ENCODE measurements at places on chromosomes 1 and 21. TPM values are rescaled to one million over a fixed set of nuclear protein-coding genes. Genes with fewer than 3 reads are reported as not detected.

GRCh38 chr1:119896303-119896702, at the start of gene ADAM30:
TSS of gene ADAM30 (minus strand) at chr1:119896515. CDS start at chr1:119896336, 179 bp downstream.
- DNase-seq: no peak

Gene FNBP1L
- 12.2 TPM for total RNA-seq

GRCh38 chr1:54922040-54922761, 35.2 kb upstream of the DHCR24 start:
- DNase-seq: no peak

GRCh38 chr1:236141447-236142252, 689 bp upstream of the GPR137B start:
- no peak for DNase-seq

Gene SLC6A17
- 0.14 TPM for total RNA-seq

Gene DYNLT5
- total RNA-seq: 2.8 TPM

DNA sequence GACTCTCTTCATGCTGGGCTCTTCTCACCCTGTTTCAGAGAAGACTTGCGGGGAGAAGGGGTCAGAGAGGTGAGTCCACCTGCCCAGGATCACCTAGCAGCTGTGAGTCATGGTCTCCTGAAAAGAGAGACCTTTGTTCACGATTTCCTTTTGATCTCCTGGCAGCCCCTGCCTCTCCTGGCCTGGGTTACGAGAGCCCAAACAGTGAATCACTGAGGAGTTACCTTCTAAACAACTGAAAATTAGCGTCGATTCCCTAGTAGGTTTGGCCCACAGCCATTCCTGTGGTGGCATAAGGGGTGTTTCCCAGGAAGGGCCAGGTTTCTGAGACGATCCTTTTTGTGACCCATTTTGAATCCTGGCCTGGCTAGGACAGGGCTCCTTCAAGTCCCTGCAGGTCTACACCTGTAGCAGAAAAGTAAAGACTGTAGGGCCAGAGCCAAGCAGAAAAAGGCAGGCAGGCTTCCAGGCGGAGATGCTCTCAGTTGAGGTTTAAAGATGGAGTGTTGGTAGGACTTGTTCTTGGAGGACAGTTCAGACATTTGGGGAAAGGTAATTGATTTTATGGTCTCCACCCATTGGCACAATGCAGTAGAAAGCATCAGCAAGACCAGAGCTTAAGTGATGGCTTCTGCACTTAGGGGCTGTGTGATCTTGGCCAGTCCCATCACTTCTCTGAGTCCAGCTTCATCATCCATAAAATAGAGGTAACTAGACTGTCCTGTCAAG, 2.1 kb upstream of the PLA2G2E start:
- DNase-seq: no peak

Gene HJV
- total RNA-seq: not detected

- DNase-seq: no peak
Observed at GRCh38 chr1:87334351-87335174, 5.9 kb downstream of the LMO4 start.

DNA sequence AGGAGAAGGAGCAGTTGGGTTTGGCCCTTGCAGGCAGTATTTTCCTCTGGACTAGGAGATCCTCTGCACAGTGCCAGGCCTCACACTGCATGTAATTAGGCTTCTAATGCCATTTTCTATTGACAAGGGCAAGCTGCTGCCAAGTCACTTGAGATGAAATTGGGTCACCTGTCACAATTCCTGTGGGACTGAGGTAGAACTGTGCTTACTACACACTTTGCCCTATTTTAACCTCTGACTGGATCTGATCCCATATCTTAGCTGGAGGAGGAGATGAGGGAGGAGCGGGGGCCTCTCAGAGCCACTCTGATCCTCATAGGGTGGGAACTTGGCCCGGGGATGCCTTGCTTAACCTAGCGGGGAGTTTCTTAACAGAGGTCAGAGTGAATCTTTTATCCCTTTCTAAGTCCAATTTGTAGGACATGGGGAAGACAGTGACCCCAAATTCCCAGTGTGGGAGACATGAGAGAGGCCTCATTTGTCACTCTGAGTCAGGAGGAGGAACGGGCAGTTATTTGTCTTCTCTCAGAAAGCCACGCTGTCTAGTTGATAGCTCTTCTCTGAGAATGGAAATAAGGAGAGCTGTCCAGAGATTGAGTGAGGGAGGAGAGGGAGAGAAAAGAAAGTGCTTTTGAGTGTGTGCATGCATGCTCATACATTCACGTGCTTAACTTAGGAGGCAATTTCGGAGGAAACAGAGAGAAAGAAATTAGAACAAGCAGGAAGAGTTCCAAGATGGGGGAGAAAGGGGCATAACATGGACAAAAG, 121.3 kb downstream of the CACNA1E start:
- DNase-seq: no peak

GRCh38 chr1:90048043-90048442, 53.1 kb downstream of the ZNF326 start:
- DNase-seq: no peak

Gene LCE3D
- not detected for total RNA-seq

Gene CERS2
- 122 TPM for total RNA-seq

Gene SPATA17
- not detected for total RNA-seq

- DNase-seq: no peak
Observed at GRCh38 chr1:194807530-194808220, 1621.3 kb upstream of the B3GALT2 start.

DNA sequence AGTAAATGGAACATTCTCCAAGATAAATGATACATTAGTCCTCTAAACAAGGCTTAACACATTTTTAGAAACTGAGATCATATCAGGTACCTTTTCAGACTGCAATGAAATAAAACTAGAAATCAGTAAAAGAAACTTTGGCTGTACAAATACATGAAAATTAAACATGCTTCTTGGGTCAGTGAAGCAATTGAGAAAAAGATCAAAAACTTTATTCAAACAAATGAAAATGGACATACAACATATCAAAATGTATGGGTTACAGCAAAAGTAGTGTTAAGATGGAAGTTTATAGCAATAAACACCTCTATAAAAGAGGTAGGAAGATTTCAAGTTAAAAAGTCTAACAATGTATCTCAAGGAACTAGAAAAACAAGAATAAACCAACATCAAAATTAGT, 598.5 kb downstream of the SMYD3 start:
- DNase-seq: no peak

DNA sequence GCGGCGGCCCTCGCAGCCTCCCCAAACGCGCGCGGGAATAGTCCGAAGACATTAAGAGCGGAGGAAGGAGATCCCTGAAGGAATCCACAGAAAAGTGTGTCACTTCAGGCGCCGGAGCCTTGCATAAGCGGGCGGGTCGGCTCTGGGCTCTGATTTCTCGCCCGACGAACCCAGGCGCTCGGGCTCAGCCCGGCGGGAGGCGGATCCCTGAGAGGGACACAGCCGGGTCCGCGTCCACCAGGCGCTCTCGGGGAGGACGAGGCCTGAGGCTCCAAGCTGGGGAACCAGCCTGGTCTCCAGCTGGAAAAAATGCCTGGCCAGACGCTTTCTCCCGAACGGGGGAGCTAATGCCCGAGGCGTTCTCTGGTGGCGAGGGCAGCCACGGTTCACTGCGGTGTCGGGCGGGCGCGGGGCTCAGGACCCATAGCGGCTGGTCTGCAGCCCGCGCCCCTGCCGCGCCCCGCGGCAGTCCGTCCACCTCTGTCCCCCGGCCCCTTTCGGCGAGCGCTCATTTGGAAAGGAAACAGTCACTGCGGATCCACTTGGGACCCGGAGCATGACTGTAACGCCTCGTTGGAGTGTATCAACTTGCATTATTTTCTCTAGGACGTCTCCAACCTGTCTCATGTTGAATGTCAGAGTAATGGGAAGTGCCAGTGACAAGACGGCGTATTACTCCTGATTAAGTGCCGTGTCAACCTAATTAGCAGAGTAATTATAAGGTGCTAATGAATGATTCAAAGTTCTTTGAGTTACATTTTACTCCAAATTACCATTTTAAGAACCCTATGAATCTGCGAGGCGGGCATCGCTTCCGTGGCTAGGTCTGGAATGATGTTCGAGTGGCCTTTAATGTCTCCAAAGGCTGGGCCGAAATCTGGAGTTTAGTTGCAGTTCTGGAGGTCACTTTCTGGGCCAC, 1.6 kb upstream of the BARHL2 start:
- no peak for DNase-seq

DNA sequence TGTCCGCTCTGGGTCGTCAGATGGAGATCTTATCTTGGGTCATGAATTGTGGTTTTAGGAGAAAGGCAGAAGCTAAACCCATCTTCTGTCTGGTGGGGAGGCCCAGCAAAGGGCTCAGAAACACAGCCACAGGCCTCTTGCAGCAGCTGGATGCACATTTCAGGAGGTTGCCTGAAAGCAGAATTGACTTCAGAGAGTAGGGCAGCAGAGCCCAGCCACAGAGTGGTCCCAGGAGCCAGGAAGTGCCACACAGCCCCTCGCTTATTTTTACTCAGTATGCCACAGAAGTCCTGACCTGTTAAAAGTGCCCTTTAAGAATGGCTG, 8.3 kb upstream of the RIPK4 start:
- DNase-seq: no peak

Gene KIF17
- 3.2 TPM for total RNA-seq

Gene PUSL1
- 22.6 TPM for total RNA-seq

GRCh38 chr1:177302357-177303044, 131.7 kb downstream of the BRINP2 start:
- no peak for DNase-seq

- no peak for DNase-seq
Observed at GRCh38 chr21:28393279-28393678, 599.4 kb downstream of the LTN1 start.

DNA sequence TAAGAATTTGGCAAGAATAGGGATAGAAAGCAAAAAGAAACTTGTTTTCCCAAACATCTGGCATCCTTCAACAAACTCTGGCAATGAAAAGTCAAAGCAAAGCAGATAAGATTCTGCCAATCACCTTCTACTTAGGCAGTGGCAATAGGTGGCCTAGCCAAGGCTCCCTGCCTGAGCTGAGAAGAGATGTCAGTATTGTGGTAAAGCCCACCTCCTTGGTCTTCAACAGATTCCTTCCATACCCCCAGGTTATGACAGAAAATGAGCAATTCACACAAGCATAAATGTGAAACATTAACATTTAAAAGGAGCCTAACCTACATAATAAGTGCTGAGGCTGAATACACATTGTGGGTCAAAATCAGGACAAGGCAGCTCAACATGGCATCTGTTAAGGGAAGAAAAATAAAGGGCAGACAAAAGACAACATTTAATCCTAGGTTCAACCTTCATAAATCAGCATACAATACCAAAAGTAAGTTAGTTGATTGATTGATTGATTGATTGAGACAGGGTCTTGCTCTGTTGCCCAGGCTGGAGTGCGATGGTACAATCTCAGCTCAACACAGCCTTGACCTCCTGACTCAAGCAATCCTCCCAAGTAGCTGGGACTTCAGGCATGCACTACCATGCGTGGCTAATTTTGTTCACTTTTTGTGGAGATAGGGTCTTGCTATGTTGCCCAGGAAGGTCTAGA, 123.1 kb downstream of the AKT3 start:
- no peak for DNase-seq

Gene CD244
- total RNA-seq: 0.78 TPM

DNA sequence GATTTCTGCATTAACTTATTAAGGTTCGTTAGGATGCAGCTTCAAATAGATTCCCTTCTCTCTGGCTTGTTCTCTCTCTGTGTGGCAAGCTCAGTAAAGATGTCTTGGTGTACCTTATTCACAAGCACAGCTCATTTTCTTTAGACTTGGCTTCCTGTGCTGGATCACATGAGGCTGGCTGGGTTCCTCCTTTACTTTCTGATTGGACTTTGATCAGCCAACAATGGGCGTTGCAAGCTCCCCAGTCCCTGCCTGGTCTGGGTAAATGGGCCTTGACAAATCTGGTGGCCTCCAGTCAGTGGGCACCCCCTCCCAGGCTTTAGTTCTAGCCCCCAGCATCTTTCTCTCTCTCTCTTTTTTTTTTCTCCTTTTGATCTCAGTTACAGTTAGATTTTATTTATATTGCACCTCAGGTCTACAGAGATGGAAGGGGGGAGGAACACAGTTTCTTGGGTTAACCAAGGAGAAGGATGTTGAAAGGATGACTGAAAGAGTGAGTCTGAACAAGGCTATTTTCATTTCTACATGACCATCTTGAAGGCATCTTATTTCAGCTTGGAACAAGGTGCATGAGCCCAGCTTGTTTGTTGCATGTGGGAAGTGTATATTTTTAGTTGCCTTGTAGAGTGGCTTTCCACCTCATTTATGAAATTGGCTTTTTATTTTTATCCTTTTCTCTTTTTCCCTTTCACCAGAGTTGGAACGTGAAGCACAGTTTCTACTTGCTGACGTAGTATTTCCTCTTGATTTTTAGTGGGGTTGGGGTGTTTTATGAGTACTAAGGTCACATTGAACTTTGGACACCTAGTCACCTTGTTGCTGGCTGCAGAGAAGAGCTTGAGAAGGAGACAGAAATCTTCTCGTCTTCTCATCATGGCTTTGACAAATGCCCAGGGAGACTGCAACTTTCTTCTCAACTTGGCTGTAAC, 77.1 kb downstream of the PBX1 start:
- no peak for DNase-seq

DNA sequence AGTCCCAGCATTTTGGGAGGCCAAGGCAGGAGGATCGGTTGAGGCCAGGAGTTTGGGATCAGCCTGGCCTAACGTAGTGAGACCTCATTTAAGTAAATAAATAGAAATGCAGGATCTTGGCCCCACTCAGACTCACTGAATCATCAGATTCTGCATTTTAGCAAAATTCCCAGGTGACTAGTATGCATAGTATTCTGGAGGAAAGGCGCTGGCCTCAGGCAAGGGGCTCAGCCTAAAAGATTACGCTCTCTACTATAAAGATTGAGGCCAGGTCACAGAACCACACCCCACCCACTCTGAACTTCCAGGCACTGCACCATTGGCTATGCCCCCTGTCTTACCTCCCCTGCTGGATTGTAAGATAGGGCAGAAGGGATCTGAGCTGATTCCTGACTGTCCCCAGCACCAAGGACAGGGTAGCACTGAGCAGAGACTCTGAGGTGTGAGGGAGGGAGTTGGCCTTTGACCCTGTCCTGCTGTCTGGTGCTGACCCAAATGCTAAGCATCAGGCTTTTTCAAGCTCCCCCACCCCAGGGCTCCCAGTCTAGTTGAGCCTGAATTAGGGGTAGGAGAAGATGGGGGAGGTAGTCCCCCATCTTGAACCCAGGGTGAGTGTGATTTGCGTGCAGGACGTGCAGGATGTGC, 2.7 kb downstream of the FOXE3 start:
- DNase-seq: no peak

Gene TRAPPC3
- 78.5 TPM for total RNA-seq

DNA sequence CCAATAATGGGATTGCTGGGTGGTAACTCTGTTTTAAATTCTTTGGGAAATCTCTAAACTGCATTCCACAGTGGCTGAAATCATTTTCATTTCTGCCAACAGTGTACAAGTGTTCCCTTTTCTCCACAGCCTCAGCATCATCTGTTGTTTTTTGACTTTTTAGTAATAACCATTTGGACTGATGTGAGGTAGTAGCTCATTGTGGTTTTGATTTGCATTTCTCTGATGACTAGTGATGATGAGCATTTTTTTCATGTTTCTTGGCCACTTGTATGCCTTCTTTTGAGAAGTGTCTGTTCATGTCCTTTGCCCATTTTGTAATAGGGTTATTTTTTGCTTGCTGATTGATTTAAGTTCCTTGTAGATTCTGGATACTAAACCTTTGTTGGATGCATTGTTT, 131.9 kb upstream of the B3GALT2 start:
- no peak for DNase-seq

All from thoracic aorta (tissue), 2 donors.